ENCODE measurements at places on chromosomes 5 and 9.

DNA sequence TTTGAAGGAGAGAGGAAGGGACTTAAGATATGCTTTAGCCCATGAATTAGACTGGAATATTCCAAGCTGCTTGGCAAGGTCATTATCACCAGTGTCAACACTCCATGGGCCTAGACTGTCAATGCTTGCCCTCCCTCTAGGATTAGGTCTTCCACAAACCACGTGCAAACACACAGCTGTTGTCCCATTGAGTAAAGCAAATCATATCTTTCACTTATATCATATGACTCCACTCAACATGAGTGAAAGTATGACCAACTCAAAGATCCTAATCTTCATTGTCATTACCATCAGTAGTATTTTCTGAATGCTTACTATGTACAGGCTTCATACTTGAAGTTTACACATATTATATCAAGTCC is 57.0 kb upstream of the GRAMD2B start:
- no peak for DNase-seq

DNA sequence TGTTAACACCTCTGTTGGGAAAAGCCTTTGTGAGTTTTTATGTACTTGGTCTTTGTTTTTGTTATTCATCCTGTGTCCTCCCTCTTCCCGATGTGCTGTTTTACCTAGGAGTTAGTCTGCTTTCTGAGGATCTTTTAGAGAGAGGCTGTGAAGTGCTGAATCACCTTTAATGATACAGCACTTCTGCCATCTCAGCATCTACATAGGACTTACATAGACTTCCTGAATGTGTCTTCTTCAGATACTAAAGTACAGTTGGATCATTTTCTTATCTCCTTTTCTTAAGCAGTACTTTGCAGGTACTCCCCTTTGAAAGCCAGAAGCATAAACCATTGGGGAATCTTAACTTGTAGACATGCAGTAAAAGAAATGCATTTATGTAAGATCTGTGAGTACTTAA is 31.5 kb downstream of the OTULIN start:
- no peak for DNase-seq

DNA sequence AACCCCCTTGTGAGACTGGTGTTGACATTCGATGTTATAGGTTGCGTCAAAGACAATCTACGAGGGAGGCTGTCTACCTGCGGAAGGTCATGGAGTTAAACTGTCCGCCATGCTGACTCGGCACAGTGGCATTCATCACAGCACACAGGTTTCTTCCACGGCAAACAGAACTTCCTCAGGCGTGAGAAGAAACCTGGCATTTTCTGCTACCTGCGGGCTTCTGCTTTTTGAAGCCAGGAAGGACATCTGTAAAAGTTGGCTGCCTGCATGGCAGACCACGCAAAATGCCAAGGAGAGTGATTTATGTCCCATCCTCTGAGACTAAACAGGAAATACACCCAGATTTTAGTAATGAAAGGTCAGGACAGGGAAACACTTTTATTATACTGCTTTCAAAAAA is 809.8 kb upstream of the NUDT12 start:
- no peak for DNase-seq

DNA sequence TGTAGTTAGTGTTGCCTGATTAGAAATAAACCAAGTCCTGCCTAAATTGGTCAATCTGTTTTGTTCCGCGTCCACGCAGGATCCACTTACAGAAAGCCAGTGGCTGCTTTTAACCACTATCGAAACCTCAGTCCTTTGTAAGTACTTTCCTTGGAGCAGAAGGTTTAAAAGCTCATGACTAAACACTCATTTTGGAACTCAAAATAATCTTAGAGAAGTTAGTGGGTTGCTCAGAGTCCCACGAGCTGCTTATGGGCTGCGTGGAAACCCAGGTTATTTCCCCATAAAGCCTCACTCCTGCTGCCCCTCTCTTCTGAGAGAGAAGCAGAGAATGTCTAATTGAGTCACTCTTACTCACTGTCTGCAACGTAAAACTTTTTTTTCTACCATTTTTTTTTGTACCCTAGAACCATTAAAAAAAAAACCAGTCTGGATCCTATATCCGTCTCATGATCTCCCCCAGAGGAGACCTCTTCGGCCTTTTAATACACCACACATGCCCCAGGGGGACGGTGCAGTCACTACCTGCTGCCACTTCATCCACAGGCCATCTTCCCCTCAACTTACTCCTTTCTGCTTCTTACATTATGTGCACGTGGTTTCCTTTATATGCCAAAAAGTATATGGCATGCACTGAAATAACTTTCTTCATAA is 7.6 kb downstream of the BASP1 start:
- no peak for DNase-seq

DNA sequence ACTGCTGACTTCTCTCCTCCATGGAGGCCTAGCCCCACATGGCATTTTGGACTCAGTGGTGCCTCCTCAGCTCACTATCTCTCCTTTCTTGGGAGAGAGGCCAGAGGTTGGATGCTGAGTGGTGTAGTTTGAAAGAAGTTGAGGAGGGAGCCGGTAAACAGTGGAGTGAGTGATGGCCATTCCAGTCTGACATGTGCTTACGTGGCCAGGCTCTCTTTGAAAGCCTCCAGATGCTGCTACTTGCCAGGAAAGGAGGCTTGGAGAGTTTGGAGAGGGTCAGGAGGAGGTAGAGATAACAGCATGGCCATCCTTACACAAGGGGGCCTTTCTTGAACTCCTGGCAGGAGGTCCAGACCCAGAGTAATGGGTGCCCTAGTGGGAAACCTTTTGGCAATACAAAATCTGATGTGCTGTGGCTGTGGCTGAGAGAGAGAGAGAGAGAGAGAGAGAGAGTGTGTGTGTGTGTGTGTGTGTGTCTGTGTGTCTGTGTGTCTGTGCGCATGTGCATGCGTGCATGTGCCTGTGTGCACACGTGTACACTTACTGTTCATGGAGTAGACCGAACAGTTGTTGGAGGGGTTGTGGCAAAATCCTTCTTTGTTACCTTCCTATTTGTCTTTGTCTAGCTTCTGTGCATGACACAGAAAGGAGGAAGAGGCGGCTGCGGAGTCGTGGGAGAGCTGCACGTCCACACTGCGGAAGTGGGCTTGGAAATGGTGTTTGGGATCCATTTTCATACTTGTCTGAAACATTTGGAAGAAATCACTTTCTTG is 37.8 kb downstream of the RALGPS1 start:
- DNase-seq, result no peak

GRCh38 chr5:109819878-109820277 is 130.2 kb downstream of the MAN2A1 start:
- no peak for DNase-seq

- no peak for DNase-seq
Measured at GRCh38 chr9:113927277-113927676, 51.2 kb downstream of the ZNF618 start.

DNA sequence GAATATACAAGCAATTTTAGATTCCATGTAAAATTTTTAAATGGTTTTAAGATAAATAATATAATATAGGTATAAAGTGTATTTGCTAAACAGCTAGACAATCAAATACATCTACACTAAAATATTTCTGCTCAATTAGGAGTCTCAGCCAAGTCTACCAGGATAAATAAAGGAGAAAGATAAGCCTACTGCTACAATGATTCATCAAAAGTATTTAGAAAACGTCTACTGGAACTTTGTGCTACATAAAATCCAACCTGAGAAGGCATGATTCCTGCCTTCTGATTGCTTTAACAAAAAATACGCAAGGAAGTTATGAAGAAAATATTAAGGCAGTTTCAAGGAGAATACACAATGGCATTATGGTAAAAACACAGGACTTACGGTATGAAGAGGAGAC is 570.6 kb downstream of the EFNA5 start:
- DNase-seq, result no peak

- DNase-seq, result no peak
Measured at GRCh38 chr5:96031180-96031579, 69.5 kb upstream of the ELL2 start.

DNA sequence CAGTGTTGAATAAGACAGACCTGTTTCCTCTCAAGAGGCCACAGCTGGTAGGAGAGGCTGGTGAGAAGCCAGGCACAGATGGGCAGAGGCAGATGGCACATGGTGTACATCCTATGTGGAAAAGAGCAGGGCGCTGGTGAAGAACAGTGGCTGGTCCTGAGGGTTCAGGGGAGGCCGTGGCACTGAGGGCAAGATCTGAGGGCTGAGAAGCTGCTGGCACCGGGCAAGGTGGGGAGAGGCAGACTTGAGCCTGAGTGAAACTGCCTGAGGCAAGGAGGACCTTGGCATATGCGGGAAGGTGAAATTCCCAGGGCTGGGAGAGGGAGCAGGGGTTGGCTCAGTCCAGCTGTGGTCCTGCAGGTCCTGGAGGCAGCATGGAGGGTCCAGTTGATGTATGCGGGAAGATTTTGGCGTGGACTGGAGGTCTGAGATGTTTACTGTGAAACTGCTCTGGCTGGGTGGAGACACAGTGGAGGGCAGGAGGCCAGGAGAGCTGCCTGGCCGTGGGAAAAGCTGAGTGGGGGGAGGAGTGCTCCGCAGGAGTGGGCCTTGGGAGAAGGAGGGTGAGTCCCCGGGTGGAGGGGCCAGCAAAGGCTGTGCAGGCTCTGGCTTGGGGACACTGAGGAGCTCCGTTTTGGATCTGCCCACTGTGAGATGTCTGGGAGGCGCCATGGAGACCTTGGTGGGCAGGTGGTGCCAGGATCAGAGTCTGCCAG is 2.6 kb downstream of the MAN1B1 start:
- no peak for DNase-seq

GRCh38 chr5:127686424-127686823 is 16.8 kb upstream of the CCDC192 start:
- DNase-seq, result no peak

GRCh38 chr5:180230017-180230416 is 21.0 kb upstream of the RASGEF1C start:
- DNase-seq, result no peak

DNA sequence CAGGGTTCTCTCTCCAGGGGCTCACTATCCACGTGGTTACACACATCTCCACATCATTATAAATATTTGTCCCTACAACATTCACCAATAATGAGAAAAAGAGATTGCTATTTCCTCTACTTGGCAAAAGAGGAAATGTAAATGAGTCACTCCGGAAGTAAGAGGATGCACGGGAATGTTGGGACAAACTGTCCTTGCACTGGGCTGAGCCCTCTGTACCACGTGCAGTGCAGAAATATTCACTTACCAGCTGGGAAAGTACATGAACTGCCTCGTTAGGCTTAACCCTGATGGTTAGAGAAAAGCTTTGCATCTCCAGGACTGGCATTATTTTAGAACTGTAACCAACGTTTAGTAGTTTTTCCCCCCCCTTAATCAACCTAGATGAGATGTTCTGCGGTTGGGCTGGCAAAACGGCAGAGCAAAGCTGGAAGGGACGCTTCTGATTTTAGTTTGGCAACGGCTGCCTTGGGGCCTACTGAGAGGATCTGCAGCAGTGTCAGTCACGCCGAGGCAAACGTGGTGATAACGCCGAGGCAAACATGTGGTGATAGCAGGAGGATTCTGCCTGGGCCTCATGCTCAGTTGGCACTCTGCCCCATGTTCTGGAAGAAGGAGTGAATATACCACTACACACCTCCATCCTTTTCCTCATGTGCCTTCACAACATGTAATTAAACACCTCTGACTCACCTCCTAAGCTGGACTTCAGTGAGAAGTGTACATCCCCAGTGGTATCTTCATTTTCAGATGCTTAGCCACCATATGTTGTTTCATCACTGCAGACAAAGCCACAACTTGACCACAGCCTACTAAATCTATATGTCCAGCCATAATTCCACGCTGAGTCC is 661.4 kb upstream of the KLF4 start:
- DNase-seq, result no peak

- no peak for DNase-seq
Measured at GRCh38 chr5:123438244-123438643, 15.0 kb upstream of the CEP120 start.

GRCh38 chr9:71363286-71363961 is 242.0 kb upstream of the TRPM3 start:
- DNase-seq, result no peak

- no peak for DNase-seq
Measured at GRCh38 chr5:33472805-33473409, 32.1 kb downstream of the TARS1 start.

DNA sequence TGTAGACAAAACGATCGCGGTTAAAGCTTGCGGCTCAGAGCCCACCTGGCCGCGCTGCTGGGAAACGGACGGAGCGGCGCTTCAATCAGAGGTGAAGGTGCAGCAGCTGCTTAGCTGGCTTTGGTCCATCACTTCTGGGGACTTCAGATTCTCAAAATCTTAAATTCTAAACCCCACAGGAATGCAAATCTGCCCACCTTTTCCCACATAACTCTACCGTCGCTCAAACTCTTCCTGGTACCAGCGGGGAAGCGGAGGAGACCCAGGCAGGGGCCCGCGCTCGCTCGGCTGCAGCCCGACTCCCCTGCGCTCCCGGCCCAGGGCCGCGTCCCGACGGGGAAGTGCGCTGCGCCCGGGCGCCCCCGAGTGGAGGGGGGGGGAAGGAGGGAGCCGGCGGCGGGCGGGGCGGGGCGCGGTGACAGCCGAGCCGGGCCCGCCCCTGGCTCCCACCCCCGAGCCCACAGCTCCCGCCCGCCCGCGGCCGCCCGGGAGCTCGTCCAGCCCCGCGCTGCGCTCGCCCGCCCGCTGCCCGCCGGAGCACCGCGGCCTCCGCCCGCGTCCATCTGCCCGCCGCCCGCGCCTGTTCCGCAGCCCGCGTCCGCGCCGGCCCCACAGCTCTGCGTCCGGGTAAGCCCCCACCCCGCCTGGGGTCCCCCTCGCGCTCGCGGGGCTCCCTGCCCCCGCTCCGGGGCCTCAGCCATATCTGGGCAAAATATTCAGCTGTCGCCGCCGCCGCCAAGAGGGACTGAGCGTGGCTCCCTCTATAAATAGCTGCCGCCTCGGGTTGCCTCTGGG is at the start of gene TMOD1:
TMOD1 (plus strand) TSS at position 490 of the 795 bp plus-strand sequence. CDS start 22,523 bp downstream, outside the sequence.
- DNase-seq, result peak; percentile 20

DNA sequence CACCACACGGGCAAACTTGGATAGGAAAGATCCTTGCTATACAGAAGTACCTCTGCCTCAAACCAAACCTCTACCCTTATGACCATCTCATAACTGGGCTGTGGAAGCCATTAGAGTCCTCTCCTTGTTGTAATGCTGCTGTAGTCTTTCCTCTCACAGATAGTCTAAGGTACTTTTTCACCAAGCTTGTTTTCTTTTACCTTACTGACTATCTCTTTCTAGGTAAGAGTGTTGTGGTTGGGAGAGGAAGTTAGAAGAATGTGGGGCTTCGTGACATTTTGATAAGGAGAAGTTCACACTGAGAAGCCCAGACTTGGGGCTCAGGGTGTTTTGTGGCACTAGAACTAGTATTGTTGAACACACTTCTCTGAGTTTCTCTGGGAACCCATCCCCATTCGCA is 8.9 kb downstream of the CFAP95 start:
- DNase-seq, result no peak

DNA sequence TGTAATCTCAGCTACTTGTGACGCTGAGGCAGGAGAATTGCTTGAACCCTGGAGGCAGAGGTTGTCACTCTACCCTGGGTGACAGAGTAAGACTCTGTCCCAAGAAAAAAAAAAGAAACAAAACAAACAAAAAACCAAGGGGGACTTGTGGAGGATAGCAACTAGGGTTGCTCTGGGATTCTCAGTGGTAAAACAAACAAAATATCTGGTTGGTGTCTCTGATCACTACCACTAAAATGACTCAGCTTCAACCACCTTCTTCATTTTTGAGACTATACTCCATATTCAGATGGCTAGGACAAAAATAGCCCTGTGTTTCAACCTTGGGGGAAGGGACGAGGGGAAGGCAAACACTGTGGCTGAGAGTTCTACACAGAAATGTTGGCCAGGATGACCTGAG is 110.3 kb downstream of the ARRDC3 start:
- DNase-seq, result no peak

Data from activated CD4-positive, alpha-beta T cell treated with anti-CD3 and anti-CD28 coated beads, Interleukin-2, amount 50 U/mL, for 4 hours (primary cell).